Psoas muscle (tissue), 8 donors: ENCODE measurements at places on chromosomes 11 and 22. TPM values are rescaled to one million over a fixed set of nuclear protein-coding genes. Genes with fewer than 3 reads are reported as not detected.

Gene CASP5
- not detected for polyA plus RNA-seq

Gene TSPAN32
- 0.29 TPM for polyA plus RNA-seq

Gene LRRN4CL
- 3.7 TPM for polyA plus RNA-seq

DNA sequence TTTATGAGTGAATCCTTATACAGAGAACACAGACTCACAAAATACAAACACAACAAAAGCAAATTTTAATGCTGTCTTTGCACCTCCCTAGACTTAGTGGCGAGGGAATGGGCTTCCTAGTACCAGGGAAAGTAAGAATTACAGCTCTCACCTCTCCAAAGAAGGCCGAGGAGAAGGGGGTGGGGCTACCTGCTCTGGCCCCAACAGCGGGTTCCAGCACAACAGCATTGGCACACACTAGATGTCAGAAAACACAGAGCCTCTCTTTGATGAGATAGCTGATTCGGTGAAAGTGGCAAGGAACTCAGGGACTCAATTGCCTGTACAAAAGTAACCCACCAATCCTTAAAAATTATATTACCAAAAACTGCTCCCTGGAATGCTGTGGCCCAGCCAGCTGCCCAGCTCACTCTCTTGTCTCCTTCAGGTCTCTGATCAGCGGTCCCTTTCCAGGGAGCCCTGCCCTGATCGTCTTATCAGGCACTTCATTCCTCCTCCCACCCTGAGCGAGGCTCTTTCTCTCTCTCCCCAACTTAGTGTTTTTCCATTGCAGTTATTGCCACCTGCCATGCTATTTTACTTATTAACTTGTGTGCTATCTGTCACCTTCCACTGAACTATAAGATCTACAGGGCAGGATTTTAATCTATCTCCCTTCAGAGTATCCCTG is 30.7 kb downstream of the SPON1 start:
- H3K36me3 ChIP-seq: no peaks in the 10 kb centered on the region
- H3K27ac ChIP-seq: no peak overlapping the region
- no peak for DNase-seq
- no peak overlapping the region for H3K4me3 ChIP-seq
- H3K27me3 ChIP-seq: no peaks in the 10 kb centered on the region

Gene SCN4B
- 3.6 TPM for polyA plus RNA-seq

DNA sequence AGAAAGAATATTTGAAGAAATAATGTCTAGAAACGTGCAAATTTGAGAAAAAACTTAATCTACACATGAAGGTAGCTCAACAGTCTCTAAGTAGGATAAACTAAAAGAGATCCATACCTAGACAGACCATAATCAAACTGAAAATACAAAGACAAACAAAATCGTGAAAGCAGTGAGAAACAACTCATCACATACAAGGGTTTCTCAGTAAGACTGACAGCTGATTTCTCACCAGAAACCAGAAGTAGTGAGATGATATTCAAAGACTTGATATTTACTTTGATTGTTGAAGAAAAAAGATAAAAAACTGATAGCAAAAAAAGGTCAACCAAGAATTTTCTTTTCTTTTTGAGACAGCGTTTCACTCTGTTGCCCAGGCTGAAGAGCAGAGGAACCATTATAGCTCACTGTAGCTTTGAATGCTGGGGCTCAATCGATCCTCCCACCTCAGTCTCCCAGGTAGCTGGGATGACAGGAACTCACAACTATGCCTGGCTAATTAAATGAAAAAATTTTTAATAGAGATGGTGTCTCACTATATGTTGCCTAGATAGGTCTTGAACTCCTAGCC is 17.4 kb downstream of the NPAT start:
- no peak overlapping the region for H3K27ac ChIP-seq
- no peaks in the 10 kb centered on the region for H3K4me1 ChIP-seq
- peaks cover 11% of the 10 kb centered on the region for H3K36me3 ChIP-seq
- no peak overlapping the region for H3K4me3 ChIP-seq
- H3K27me3 ChIP-seq: no peaks in the 10 kb centered on the region

GRCh38 chr11:95398437-95399112 is 167.6 kb upstream of the SESN3 start:
- no peak for DNase-seq
- H3K36me3 ChIP-seq: no peaks in the 10 kb centered on the region
- no peak overlapping the region for H3K27ac ChIP-seq
- H3K27me3 ChIP-seq: no peaks in the 10 kb centered on the region
- H3K4me1 ChIP-seq: no peaks in the 10 kb centered on the region

Gene MS4A18
- polyA plus RNA-seq: not detected

DNA sequence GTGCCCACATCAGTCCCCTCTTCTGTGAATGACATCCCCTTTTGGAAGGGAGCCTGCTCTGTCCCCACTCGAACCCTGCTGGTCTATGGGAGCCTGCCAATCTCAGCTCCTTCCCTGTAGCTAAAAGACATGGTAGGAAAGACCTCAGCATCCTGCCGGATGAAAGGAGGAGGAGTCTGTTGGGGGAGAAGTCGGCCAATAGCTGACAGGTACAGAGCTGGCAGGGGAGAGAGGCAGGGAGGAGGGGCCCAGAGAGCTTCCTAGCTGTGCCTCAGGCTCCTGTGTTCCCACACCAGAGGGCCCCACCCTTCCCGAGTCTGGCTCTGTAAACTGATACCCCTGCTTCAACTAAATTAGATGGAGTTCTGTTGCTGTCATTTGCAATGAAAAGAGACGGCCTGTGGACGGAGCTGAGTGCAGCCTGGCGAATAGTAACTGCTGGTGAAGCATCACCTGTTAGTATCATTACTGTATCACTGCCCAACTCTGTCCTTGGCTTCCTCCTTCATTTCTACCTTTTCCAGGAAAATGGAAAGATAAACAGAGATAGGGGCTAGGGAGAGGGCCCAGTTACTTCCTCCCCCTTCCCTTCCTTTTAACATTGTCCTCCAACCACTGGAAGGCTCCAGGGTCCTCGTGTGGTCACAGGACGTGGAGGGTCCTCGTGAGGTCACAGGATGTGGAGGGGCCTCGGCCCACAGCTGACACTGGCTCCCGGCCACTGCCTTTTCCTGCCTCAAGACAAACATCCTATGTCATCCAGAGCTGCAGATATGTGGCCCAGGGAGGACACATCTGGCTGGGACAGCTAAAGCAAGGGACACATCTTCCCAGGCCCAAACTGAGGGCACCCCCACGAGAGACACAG is 15.1 kb downstream of the FXYD6 start:
- no peaks in the 10 kb centered on the region for H3K4me1 ChIP-seq
- H3K36me3 ChIP-seq: no peaks in the 10 kb centered on the region
- peaks cover under 1% of the 10 kb centered on the region for H3K27me3 ChIP-seq
- peak overlapping the region; percentile 72 for H3K27ac ChIP-seq
- H3K4me3 ChIP-seq: peak overlapping the region; percentile 25
- no peak for DNase-seq
